ENCODE measurements at places on chromosomes 7 and 10.

DNA sequence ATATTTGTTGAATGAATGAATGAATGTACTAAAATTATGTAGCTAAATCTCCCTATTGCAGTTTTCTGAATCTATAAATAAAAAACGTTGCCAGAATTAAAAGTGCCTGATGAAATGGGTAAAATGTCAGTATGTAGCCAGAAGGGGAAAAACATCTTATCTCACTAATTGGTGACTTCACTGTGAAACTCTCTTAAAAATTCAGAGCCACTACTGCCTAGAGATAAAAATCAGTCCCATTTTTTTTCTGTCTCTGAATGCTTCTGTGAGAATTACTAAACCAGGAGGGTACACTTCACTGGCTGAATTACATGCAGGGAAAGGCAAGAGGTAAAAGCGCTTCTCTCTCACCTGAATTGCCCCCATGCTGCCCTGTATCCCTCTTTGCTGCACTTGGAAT is 69.6 kb upstream of the HPS1 start:
- DNase-seq = no peak

GRCh38 chr7:156669035-156669828 is 28.7 kb downstream of the RNF32 start:
- DNase-seq = no peak

DNA sequence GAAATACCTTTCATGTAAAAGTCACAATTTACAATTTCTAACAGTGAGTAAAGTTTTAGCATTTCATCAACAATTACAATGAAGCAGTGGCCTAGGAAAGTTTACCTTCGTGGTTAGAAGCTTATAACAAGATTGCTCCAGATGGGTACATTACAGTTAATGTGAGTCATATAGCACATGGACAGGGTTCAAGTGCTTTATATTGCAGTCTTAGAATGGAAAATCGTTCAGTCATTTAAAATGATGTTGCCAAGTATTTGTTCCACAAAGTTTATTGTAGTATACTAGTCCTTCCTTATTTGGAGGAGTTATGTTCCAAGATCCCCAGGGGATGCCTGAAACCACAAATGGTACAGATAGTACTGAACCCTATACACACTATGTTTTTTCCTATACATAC is 174.6 kb upstream of the TARP start:
- DNase-seq = no peak

DNA sequence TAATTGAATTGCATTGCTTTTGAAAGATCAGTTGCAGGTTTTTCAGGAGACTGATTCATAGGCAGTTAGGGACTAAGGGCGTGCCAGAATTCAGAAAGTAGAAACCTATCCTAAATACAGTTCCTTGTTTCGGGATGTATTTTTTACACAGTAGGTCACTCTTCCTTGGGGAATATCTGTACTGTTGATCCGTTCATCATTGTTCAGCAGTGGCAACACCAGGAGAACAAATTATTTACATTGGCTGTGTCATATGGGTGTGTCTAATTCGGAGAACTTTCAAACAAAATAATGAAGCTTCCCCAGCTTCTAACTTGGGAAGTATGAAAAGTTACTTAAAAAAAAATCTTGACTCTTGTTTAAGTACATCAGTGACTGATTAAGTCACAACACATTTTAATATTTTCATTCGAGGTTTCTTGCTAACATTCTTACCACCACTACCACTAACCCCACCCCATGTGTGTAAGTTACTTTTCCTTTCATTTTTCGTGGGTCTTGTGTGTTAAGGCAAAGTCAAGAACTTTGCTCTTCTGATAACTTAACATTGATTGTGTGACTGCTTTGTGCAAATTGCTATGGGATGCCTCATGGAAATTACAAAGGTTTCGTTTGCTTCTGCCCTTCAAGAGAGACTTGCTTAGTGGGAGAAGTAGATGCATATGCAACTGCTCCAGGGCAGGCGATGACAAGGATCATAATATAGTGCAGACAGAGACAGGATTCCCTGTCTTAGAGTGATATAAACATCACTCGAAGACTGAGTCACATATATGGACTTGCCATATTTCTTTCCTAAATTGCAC is 43.8 kb upstream of the RPA3 start:
- peak; percentile 29 for DNase-seq

DNA sequence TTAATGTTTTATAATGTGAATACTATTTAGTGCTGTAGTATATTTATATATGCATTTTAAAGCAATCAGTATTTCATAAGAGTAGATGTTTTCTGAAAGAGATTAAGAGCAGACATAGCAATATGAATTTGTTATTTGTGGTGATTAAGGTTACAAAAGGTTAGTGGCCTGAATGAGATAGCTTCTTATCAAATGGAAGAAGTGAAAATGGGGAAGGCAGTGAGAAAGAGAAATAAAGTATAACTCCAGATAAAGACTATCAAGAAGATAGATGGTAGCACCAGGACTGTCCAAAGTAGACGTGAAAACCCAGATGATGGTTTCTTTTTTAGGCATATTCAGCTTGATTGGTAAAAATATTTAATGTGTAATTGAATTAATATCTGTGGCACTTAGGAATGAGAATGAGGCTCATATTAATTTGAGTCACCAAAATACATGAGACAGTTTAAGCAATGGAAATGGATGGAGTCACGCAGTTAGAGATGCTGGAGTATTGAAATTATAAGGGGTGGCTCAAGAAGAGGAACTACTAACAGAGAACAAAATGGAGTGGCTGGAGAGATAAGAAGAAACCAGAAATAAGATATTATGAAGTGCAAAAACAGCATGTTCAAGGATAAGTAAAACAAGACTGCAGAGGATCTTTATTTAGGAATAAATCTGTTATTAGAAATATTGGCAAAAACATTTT is 288.0 kb upstream of the SEMA3C start:
- DNase-seq = no peak

GRCh38 chr10:95243318-95243617 is 47.5 kb downstream of the PDLIM1 start:
- no peak for DNase-seq

GRCh38 chr7:22872096-22872807 is 49.6 kb upstream of the TOMM7 start:
- peak; percentile 72 for DNase-seq

DNA sequence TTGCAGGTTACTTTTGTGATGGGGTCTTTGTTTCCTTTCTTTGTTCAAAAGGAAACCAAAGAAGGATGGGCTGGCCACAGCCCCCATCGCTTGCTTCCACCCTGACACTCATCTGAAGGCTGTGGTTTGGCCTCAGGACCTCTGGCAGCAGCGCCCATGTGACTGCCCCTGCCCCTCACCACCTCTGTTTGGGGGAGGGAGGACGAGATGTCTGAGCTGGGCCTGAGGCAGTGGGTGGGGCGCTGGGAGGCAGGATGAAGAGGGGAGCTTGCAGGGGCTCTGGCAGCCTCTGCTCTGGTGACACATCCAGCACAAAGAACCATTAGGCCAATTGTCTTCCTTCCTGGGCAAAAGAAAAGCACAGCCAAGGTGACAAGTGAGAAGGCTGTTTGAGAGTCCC is 15.9 kb upstream of the CHST15 start:
- no peak for DNase-seq

DNA sequence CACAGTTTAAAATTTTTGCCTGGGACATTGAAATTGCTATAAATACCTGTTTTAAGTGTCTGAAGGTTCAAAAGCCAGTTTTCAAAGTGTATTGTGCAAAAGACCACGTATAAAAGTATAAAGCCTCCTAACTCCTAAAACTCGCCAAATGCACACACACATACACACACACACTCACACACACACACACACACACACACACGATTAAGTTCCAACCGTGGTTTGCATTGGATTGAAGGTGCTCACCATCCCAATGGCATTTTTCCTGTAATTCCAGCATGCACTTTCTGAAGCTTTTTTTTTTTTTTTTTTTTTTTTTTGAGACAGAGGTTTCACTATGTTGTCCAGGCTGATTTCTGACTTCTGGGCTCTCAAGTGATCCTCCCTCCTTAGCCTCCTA is 2.8 kb upstream of the RGS10 start:
- no peak for DNase-seq

DNA sequence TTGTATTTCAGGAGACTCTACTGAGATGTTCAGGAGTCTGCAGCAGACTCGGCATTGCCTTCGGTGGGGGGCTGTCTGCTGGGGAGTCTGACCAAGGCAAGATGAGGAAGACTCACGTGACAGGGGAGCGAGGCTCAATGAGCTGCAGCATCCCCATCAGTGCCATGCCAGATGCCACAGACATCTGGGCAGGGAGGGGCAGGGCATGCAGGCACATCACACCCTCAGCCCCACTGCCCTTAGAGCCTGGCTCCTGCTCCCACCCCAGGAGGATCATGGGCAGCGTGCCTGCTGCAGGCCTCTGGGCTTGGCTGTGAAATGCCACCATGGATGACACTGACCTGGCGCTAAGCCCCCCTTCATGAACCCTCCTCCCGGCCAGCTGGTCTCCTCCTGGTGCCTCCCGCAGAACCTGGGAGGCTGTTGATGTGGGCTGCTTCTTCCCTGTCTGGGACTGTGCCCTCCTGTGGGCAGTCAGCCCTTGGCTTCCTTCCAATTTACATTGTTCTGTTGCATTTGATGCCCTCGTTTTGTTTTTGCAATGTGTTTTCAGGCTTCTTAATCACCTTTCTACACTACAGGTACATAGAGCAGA is 235.0 kb downstream of the PAXIP1 start:
- DNase-seq = no peak

GRCh38 chr10:79328737-79329504 is 18.3 kb upstream of the PPIF start:
- no peak for DNase-seq

GRCh38 chr10:77485847-77486246 is 151.8 kb downstream of the KCNMA1 start:
- no peak for DNase-seq

DNA sequence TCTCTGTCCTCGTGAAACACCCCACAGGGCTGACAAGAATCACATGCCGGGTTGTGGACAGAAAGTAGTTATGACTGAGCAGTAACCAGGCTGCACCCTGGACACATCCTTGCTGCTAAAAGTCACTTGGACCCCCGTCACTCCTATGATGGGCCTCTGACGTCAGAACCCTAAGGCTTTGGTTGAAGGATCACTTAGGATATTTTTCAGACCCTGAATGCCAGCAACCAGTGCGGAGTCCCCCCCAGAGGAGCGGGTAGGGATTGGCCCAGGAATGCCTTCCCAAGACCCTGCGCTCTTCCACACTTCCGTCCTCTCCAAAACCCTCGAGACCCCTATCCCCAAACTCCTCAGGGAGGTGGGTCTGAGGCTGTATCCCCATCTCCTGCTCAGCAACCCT is 52.1 kb downstream of the CFAP46 start:
- DNase-seq = no peak

DNA sequence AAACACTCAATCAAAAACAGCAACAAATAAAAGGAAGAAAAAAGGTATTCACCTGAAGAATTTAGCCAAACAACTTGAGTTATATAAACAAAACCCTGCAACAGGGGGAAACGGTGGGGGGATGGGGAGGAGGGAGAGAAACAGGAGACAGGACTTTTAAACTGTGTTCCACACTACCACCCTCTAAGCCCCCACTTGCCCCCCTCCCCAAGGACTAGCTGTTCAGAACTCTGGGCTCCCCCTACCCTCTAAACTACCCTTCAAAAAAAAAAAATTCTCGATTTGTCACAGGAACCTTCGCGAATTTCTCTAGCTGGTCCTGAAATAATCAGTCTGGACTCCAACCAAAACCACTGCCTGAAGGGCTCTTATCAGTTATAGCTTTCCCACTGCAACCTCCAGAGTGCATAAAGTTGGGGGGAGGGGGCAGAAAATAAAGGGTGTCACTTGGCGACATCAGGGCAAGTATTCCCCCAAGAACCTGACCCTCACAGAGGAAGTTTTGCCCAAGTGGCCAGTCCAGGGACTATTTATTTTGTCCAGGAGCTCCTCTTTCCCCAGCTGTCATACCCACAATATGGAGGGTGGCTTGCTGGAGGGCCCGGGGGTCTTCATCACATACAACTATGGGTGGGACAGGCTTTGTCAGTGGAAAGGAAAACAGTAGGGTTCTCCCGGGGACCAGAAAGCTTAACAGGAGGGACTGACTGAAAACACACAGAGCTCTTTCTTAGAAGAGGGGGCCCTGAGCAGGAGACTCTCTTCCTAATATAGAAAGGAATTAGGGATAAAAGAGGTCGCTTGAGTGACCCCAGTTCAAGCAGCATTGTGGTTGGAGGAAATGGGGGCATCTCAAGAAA is 1.3 kb downstream of the UBE2H start:
- no peak for DNase-seq

- no peak for DNase-seq
Observed at GRCh38 chr10:36188461-36188860, 546.4 kb upstream of the FZD8 start.

DNA sequence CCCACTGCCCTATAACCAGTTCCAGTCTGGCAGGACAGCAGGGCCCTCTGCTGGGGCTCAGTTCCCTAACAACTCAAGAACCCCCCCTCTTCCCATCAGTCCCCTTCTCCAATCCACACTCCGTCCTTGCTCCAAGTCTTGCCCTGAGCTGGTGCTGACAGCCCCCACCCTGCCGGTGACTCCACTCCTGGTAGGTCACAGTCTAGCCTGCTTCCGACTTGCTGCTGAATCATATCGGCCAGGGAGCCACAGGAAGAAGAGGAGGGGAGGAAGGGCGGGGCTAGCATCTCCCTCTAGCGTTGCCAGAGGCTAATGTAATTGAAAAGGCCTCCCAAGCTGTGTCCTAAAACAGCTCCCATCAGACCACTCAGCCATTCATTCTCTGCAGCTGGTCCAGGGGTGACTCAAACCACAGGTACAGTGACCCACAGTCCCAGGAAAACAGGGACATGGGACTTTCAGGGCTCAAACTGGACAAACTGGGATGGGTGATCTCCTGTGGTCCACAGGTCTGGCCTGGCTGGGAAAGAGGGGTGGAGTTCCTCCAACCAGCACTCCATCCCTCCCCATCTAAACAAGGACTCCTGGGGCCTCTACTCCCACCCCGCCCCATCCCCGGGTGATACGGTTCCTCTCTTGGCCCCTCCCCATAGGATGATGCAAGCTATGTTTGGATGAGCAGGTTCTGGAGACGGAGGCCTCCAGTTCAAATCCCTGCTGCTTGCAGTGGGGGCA is 158.8 kb downstream of the SH3PXD2A start:
- DNase-seq = peak; percentile 84

- no peak for DNase-seq
Observed at GRCh38 chr7:30971840-30972563, 8.2 kb downstream of the GHRHR start.

- no peak for DNase-seq
Observed at GRCh38 chr10:4018054-4018511, 233.1 kb upstream of the KLF6 start.

DNA sequence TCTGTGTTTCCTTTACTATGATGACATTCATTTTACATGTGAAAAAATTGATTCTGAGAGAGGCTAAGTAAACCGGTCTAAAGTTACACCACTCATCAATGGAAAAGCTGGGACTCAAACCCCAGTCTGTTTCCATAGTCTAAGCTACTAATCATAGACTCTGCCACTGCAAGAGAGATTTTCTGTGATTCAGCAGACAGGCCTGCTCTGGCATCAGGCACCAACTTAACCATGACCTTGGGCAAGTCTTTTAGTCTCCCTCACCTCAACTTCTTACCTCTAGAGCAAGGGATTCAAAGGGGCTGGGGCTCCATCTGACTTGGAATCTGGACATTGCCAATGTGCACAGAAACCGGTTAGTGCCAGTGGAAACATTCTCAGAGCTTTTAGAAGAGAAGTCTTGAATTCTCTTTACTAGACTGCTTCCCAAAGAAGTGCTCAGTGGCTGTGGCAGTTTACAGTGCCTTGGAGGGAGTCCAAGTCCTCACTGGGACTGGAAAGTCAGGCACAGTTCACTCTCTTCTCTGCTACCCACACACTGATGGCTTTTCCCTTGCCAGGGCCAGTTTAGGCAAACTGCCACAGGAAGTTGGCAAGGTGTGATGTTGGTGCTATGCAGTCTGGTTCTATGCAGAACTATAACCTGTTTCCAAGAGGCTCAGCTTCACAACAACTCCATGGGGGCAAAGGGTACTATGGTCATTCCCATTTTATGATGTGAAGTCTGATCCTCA is 4.5 kb upstream of the BLNK start:
- DNase-seq = no peak

Measured in GM20000 (cell line).